Stimulated activated CD4-positive, alpha-beta T cell treated with anti-CD3 and anti-CD28 coated beads, Interleukin-4, amount 100 ng/mL, for 4 hours (primary cell): ENCODE measurements at places on chromosomes 3 and 15.

GRCh38 chr3:16839271-16840100 lies 45.3 kb upstream of the PLCL2 start:
- no peak for DNase-seq

DNA sequence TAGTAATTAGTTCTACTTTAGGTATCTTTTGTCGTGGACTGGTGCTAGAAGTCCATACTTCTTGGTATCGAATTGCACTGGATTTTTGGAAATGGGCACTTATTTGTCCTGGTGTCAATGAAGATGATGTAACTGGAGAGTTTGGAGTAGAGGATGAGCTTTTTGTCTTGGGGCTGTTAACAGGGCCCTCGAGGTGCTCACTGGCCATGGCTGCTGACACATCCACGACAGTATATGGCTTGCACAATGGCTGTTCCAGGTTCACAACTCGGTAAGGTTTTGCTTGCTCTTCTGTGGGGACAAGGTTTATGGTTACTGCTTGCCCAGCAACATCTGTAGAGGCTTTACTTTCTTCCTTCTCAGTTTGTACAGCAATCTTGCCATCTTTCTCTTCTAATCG lies 109.4 kb upstream of the TSPAN3 start:
- no peak for DNase-seq

GRCh38 chr15:51117270-51117669 lies 22.6 kb upstream of the TNFAIP8L3 start:
- DNase-seq: no peak

DNA sequence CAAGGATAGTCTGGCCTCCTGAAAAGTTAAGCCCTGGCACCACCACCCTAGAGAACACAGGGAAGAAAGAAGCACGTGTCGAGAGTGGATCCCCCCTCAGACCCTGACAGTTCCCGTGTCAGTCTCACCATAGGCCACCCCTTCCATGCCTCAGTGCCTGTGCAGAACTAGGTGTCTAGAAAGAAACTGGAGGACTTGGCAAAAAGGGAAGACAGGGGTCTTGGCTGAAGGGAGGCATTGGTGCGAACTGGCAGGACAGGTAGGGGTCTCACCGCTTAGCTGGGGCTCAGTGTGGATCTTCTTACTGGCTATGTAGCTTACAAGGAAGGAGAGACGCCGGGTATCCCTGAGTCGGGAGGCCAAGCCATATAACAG lies 518 bp downstream of the QARS1 start:
- DNase-seq: no peak

DNA sequence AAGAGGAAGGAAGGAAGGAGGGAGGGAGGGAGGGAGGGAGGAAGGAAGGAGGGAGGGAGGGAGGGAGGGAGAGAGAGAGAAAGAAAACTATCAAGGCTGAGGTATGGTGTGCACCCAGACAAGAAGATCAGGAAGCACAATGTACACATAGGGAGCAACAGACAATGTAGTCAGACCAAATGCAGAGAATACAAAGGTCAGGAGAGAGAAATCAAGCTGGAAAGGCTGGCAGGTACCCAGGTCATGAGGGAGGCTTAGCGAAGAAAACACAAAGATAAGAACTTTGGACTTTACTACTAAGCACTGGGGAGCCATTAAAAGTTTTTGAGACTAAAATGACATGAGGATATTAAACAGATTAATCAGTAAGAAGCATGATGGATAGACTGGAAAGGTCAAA lies 176.0 kb upstream of the TMCO5A start:
- DNase-seq: no peak

GRCh38 chr15:79307251-79307650 lies 3.7 kb upstream of the TMED3 start:
- DNase-seq: no peak

GRCh38 chr3:64518950-64519349 lies 168.8 kb downstream of the ADAMTS9 start:
- DNase-seq: no peak

DNA sequence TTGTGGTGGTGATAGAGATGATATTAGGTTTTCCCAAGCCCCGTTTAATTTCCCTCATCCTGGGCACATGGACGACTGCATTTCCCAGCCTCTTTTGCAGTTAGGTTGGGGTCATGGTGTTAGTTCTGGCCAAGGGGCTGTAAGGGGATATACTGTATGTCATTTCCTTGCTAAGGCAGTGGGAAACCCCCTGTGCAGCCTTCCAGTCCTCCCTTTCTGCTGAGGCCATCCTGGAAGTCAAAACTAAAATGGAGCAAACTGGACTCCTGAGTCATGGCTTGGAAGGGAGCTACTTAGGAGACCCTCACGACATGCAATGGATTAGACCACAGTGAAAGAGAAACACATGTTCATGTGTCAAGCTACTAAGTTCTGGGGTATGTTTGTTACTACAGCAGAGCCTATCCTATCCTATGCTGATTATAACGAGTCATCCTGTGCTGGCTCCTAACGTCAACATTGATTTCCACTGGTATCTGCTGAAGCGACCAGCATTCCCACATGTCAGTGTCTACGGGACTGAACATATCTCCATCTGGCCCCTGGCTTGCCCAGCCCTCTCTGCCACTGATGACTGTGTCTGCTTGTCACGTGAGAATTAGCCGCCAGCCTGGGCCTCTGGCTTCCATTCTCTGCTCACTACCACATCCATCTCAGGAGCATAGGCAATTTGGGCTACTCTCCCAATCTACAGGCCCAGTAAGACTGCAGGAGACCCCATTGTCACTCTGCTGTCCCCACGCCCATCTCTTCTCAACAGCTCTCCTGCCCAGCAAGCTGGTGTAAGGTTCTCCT lies 85.6 kb upstream of the MEF2A start:
- no peak for DNase-seq
